ENCODE measurements at places on chromosomes 2 and 18.

GRCh38 chr18:48924630-48925490 lies 25.9 kb downstream of the SMAD7 start:
- no peak for DNase-seq

- DNase-seq, result no peak
These were observed 11.4 kb downstream of the CDK5R2 start for GRCh38 chr2:218970894-218971293.

DNA sequence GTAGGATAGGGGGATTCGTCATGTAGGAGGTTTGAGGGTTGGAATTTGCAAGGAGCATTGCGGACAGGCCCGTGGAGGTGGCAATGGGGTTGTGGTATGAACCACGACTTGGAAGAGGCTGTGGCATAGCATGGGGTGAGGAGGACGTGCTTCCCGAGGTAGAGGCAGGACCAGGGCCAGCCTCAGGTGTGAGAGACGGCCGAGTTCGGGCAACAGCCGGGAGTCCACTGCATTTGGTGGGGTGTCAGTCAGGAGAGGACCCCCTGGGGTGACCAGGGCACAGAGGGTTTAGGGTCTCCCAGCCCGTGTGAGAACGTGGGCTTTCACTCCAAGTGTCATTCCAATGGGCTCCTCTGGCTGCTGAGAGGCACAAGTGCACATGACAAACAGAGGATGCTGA lies 339.0 kb downstream of the EIPR1 start:
- DNase-seq, result no peak

DNA sequence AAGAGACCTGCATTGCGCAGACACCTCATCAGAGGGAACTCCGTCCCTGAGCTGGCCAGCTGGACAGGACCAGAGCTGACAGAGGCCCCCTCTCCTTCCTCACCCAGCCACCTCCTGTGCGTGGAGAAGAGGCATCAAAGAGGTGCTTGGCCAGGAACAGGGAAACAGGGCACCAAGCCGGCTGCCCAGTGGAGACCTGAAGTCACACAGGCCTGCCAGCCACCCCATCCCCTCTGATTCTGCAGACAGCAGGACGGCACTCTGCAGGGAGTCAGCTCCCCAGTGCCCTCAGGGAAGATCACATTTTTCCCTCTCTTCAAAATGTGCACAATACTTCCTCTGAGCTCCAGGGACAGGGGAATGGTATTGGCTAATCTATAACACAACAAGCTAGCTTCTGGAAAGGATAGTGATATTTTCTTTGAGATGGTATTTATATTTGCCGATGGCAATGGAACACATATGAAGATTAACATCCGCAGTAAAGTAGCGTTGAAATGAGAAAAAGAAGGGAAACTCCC lies 30.5 kb downstream of the SLC1A4 start:
- no peak for DNase-seq

DNA sequence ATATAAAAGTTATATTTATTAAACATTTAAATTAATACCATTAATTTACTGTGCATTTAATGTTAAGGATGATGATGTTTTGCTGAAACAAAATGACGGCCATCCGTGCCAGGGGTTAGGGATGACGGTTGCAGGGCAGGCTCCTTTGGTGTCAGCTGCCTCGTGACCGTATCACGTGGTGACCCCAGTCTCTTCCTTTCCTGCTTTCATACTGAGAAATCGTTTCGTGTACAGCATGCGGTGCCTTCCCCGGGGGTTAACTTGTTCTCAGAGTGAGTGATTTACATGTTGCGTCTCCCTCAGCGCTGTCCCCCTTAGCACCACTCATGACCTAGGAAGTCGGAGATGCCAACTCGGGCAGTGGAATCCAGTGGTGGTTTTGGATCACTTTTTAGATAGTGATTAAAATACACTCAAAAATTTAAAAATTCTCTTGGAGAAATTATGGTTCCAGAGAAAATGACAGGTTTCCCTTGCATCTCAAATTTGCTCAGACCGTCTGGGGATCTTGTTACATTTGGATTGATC lies 290.8 kb downstream of the GBX2 start:
- DNase-seq, result no peak

GRCh38 chr2:46150445-46150955 lies 146.7 kb upstream of the EPAS1 start:
- no peak for DNase-seq

DNA sequence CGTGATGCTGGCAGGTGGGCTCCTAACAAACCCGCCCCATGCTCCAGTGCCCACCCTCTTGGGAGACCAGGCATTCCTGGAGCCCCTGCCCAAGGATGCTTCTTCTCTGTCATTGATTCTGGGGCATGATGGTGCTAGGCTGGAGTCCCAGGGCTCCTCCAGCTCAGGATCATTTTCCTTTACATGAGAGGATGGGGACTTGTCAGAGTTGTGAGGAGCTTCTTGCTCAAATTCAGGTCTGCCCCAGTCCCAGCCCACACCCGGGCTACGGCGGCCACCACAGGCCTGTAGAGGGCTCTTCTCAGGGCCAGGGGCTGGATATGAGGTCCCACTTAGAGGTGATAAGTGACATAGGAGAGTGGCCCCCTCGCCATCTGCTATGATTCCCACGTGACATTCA lies 141.1 kb upstream of the COPS8 start:
- no peak for DNase-seq

- peak; percentile 21 for DNase-seq
These were observed 494.4 kb downstream of the SOX11 start for GRCh38 chr2:6186332-6187151.

GRCh38 chr2:201786471-201786870 lies 5.7 kb upstream of the ALS2 start:
- no peak for DNase-seq

DNA sequence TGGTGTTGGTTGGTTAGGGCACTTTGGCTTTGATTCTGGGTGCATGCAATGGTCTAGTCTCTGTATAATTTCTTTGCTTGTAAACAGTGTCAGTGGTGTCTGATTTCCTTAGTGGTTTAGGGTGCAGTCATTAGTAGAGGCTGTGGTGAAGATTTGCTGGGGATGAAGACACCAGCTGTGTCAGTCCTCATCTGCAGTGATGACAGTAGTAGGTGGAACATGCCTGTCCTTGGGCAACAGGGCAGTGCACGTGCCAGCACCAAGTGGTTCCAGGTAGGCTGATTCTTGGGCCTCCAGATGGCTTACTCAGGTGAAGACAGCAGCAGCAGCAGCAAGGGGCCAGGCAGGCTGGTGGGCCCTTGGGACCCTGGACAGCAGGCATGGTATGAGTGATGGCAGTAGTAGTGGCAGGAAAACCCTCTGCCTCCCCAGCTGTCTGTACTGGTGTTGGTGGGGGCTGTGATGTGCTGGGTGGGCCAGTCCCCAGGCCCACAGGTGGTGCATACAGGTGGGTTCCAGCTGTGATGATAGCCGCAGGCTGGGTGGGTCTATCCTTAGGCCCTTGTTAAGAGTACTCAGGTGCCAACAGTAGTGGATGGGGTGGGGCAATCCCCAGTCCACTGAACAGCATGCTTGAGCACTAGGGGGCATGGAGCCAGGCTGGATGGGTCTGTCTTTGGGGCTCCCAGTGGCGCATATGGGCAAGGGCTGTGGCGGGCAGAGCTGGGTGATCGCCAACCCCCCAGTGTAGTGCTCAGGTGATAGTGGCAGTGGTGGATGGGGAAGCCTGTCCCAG lies 140.7 kb upstream of the THUMPD2 start:
- no peak for DNase-seq

- DNase-seq, result no peak
These were observed 3.4 kb upstream of the ANKRD12 start for GRCh38 chr18:9133225-9133624.

DNA sequence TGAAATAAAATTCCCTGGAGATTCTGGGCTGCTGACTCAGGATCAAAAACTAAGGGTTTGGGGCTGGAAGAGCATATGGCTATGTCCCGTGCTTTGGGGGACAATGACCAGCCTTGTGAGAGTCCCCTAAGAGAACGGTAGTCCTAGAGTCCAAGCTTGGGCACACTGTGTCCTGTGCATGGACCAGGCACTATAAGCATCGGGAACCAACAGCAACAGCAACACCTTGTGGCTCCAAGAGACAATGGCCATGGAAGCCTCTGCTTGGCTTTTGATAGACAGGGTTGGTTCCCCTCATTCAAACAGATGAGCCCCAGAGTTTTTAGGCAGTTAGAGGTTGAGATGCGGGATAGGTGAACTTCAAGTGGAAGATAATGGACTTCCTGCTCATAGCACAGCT lies 294.4 kb upstream of the CHAC2 start:
- no peak for DNase-seq

- no peak for DNase-seq
These were observed 8.3 kb downstream of the ARL5A start for GRCh38 chr2:151819920-151820319.

DNA sequence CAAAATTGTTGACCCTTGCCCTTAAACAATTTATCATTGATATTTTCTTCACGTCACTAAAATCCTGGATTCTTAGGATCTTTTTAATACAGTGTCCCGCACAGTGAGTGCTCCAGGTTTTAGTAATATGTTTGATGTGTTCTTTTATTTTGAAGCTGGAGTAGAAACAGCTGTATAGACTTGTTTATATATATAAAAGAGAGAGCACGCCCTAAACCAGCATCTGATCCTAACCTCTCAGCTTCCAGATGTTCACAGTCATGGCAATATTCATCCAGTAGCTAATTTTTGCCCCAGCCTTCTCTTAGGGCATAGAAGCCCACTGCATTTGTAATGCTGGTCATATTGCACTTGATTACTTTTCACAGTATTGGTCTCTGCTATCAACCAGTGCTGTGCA lies 170.0 kb upstream of the EPAS1 start:
- no peak for DNase-seq

DNA sequence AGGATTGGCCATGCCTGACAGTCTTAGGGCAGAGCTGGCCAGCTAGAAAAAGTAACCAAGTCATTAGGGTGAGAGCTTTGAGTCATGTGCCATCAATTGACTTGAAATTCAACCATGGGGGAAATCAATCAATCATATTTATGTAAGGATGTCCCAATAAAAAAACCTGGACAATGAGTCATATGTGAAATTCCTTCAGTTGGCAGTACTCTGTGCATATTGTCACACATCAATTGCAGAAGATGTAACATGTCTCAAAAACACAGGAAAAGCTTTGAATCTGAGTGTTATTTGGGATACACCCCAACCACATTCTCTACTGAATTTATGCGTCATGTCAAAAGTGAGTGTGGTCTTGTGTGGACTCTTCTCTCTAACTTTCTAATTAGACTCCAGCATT lies 1004.1 kb upstream of the NRXN1 start:
- DNase-seq, result no peak

DNA sequence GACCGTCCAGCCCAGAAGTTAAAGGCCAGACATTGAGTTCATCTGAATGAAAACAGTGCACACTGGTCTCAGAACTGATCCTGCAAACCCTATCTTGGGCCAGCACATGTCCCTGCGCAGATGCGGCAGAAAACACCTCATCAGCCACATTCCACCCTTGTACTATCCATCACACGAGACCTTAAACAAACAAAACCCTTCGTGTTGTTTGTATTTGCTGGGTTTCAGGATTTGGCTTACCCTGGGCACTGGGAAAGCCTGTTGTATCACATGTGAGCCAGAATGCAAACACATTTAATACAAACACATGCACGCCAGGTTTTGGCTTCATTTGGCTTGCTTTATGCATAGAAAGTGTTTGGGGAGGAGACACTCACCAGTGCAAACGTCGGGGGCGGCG lies 12.5 kb downstream of the WIPF1 start:
- DNase-seq, result no peak

DNA sequence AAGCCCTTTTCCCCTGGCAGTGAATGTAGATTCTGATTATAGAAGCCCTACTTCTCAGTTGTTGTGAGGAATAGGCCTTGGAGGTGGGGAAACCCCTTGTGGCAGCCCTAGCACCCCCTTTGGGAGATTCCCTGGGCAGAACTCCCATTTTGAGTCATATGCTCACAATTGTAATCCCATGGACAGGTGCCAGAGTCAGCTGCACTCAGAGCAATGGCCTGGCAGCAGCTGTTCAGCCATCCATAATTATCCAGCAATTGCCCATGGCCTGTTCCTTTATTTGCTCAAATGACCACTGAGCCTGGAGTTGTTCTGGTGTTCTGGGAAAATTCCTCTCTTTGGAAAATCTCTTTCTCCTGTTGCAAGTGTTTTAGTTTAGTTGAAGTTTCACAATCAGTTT lies 71.7 kb downstream of the PTRHD1 start:
- peak; percentile 27 for DNase-seq

DNA sequence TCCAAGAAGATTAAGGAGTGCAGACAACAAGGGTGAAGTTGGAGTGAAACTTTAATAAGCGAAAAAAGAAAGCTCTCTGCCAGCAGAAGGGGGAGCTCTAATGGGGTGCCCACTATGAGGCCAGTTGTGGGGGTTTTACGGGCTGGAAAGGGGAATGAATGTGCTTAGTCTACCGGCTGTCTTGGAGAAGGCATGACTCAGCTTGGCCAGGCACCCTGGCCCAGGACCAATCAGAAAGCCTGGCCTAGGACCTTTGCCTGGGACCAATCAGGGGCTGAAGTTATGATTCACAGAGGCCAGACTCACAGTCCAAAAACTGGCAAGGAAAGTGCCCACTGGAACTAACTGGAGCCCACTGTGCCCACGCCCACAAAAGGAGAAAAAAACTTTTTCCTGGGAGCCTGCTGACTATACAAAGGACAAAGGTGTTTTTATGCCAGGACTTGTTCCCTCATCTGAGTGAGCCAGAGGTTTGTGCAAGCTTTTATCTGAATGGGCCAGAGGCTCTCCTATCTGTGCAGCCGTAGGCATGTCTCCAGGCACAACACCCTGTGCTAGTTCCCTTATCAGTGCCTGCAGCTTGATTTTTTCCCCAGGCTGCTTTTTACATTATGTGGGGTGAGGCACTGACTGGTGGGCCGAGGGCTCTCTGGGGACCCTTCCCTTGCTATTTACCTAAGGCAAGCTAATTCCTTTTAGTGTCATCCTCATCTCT lies 18.6 kb downstream of the CMPK2 start:
- no peak for DNase-seq

- no peak for DNase-seq
These were observed 233.7 kb downstream of the METTL4 start for GRCh38 chr18:2337552-2338141.

GRCh38 chr18:58364876-58365528 lies 263.9 kb downstream of the ALPK2 start:
- no peak for DNase-seq

DNA sequence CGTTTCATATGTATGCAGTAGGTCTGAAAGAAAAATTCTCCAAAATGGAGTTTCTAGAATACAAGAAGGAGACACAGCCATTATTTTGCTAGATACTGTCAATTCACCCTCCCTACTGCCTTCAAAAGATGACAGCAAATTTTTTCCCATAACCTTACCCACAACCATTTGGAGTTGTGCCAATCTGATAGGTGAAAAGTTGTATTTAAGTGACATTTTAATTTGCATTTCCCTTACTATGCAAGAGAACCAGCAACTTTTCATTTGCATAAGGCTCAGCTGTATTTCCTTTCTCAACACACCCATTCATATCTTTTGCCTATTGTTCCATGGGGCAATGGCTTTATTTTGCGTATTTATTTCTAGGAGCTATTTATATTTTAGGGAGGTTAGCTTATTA lies 31.4 kb upstream of the IL18RAP start:
- DNase-seq, result no peak

DNA sequence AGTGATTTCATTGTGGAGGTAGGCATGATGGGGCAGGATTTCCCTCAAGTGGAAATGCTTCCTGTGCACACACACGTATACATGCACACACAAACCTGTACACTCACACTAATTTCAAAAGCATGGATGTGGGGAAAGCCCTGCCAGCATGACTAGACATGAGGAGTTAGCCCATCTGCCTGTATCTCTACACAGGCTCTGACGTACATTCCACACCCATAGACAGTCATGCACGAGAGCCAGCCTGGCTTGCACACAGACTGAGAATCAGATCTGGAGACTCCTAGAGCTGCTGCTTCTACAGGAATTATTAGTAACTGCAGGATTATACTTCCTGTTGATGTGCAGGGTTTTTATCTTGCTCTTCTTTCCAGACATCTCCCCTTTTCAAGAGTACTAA lies 27.3 kb upstream of the NFU1 start:
- DNase-seq, result peak; percentile 41

Data from skin of body (tissue), 3 donors.